LoVo (cell line): ENCODE measurements at places on chromosomes 4 and X.

- DNase-seq: no peak
Measured at GRCh38 chr4:101914761-101915160, 124.2 kb downstream of the BANK1 start.

DNA sequence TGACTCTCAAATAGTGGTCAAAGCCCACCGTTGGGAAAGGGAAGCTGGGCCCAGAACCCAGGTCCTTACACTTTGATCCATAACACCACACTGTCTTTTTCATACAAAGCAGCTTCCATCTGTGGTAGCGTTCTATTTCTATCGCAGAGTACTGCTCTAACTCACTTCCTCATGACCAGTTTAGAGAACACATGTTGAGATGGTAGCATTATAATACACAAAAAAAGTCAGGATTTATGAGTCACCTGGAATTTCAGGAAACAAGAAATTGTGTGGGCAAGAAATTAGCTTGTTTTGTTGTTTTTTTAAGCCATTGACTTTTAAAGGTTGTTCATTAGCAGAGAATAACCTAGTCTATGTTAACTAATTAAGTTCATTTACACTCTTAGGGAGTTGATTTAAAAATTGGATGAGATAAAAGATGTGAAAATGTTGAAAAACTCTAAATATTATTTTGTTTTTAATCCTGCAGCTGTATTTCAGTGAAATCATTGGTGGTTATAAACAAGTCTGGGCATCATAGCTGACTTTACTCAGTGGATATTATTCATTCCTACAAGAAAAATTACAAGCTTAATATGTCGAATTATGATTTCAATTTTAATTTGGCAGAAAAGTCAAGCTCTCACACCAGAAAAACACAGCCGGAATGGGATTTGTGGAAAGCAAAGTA, 1011.1 kb upstream of the HS3ST1 start:
- no peak for DNase-seq

DNA sequence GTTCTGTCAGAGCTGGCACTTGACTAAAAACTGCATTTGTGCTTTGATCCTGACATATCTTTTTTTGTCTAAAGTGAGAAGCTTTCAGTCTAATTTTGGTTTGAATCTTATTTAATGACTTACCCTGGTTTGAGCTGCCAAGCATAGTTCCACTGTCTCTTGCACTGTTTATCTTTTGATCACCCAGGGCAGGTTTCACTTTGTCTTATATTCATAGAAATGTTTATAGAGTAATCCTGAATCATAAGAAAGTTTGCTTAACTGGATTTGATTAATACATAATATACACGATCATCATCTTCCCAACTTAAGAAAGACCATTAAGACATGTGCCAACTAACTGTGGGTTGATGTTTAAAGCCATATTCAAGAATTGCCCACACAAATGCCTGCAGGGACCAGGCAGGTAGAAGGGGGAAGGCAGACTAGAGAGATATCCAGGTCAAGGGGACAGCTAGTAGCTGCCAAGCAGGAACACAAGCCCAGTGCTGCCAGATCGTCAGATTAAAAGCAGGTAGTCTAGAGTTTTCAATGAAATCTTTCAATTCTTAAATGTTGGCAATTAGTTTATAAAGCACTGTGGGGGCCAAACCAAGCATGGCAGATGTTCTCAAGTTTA, 1.9 kb downstream of the GK start:
- no peak for DNase-seq

- DNase-seq: no peak
Measured at GRCh38 chr4:101141230-101141629, 206.1 kb downstream of the PPP3CA start.

DNA sequence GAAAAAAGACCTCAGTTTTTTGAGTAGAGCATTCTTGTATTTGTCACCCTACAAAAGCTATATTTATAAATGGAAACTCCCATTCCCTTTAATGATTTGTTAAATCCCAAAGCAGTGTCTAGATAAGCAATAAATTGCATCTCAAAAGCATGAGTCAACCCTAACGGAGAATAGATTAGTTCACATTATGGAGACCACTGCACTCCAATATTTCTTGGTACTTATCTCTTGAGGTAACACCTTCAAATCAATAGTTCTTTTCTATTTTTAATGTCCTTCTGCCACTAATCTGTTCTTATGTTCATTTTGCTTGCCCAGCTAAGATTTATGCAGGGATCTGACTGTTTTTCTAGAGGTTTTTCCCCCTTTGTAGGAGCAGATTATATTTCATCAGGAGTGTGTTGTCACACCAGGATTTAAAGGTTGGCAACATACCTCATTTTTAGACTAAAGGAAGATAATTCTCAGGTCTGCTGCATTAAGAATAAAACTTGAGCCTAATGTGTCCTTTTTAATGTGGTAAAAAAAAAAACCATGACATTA, 91.4 kb upstream of the ADGRG2 start:
- DNase-seq: no peak

DNA sequence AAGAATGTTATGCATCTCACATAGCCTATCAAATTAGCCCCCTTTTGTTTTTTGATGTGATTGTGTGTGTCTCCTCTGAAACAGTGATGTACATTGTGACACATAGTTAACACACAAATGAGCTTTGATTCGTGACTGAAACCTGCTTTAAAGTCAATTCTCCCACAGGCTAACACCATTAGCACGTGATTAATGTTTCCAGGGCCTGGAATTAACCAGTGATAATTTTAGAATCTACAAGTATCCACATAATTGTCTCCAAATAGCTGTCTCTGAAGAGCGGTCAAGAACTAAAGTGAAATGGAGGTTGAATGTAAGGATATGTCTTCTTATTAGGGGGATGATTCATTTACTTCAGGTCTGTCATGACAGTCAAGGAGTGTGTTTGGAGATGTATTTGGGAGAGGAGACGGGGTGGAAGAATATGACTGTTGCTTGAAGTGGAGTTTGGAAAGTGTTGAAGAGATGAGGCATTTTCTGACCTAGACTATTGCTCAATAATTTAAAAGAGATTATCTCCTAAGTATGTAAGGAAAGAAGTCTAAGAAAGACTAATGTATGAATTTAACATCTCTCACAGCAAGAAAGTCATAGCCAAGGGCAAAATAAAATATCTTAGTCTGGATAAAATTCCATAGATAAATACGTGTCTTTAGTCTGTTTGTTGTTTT, 13.7 kb upstream of the RASGEF1B start:
- no peak for DNase-seq

DNA sequence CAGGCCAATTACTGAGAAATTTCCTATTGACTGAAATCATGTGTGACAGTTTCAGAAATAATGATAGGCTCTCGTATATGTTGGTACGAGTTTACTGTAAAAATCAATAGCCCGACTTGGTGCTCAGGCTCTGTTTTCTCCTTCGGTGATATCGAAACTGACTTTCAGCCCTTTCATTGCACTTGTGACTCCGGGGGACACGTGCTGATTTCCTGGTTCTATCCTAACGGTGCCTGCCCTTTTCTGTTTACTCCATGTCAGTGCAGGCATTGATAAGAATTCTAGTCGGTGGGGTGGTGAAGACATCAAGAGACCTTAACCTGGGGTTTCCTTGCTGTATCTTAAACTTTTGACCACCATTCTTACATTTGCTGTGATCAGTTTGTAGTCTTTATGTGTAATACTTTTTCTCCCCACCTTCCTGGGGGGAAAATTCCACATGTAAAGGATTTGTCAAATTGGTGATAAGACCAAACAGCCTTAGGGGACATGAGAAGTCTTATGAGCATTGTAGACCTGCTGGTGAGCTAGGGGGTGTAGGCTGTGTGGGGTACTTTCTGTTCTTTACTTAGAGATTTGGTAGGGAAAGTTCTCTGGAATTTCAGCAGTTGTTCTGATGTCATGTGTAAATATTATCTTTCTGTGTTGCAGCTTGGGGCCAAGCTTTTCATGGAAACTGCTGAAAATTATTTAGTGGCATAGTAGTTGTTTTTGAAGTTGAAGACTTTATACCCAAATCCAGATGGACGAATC, 52.7 kb downstream of the TMEM131L start:
- no peak for DNase-seq

DNA sequence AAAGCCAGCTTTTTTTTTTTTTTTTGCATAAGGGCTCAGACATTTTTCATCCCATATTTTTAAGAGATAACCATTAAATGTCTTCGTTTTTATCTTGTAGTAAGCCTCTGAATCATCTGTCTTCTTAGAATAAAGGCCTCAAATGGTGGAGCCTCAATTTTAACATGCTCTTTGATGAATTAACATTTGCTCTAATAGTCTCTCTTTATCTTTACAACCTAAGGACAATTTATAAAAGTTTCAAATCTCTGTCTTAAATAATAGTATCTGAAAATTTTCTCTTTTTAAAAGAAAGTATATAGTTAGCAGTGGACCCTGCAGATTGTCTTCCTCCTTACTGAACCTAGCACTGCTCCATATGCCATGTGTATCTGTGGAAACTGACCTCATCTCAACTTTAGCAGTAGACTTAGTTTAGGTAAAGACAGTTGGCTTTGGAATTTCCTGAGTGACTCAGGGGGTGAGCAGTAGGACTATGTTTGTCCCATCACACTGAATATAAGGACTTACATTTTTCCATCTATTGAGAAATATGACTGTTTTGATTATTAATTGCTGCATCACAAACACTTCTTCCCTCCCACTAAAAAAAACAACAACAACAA, 1658.0 kb downstream of the STIM2 start:
- DNase-seq: no peak

- DNase-seq: no peak
Measured at GRCh38 chrX:155876704-155877103, 4.4 kb upstream of the VAMP7 start.

GRCh38 chr4:105106426-105106825, 40.2 kb upstream of the TET2 start:
- DNase-seq: no peak

- DNase-seq: no peak
Measured at GRCh38 chr4:174581901-174582300, 59.6 kb upstream of the HPGD start.

GRCh38 chr4:186234367-186234766, 7.1 kb downstream of the KLKB1 start:
- no peak for DNase-seq

- DNase-seq: no peak
Measured at GRCh38 chr4:151166636-151167035, 67.2 kb downstream of the RPS3A start.

- DNase-seq: peak; percentile 18
Measured at GRCh38 chrX:49840679-49841078, 11.6 kb downstream of the PAGE4 start.

DNA sequence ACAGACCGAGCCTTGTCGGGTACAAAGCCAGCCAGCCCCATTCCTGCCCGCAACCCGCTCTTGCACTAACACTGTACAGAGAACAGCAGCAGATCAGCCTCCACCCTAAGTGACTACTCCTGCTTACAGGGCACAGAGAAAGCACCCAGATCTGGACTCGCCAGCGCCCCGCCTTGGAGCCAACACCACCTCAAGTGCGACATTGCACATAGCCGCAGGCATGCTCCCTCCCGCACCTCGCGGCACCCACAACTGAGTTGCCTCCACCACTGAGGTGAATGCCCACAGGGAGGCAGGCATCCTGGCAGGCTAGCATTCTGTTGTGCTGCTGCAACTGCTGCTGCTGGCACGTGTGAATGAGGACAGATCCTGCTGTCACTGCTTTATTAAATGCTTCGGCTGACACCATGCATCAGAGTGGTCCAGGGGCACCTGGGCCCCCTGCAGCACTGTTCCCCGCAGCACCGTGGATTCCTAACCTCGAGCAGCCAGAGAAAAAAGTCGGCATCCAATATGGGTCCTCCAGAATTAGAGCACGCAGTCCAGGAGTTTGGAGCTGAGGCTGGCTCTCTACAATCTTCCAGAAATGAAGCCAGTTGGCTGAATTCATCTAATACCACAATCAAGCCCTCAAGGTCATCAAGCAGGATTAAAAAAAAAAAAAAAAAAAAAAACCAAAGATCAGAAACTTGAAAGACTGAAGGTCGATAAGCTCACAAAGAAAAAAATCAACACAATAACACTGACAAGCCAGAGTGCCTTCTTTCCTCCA, 352.9 kb downstream of the GASK1B start:
- DNase-seq: no peak

DNA sequence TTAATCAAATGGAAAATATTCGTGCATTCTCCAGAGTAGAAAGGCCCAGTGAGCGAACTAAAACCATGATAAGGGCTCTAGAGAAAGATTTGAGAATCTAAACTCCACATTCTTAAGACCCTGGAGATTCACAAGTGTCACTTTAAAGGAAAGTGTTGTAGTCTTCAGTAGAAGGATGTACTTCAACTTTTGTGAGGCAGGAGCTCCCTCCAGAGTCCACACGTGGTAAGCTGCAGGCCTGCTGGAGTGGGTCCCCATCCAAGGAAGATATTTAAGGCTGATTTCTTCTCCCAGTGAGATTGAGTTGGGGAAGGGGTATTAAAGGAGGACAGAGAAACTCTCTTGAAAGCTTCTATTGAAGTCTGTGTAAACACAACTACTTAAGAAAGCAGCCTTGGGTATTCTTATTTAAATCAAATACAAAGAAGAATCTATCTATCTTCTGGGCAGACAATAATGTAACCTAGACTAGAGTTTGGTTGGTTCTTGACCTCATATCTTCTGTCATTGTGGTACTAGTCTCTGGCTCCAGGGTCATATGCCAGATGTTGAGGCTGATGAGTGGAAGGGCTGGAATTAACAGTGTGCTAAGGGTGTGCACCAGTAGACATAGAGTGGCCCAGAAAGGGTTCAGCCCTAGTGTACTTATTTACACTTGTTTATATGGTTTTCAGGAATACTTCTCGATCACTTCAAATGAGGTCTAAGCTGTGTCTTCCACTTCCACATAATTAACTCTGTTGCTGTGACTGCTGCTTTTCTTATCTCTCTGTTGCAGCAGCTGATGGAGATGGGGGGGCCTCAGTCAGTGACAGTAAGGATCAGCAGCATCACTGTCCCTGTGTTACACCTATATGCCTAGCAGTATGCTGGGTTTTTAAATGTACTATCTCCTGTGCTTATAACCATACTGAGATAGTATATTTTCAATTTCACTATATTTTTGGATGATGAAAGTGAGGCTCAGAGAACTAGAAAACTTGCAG, 76.1 kb downstream of the HMGB2 start:
- DNase-seq: peak; percentile 51

GRCh38 chrX:39661116-39661907, 436.4 kb downstream of the BCOR start:
- DNase-seq: no peak

GRCh38 chr4:105780176-105780575, 71.6 kb downstream of the GSTCD start:
- DNase-seq: no peak

- no peak for DNase-seq
Measured at GRCh38 chr4:924107-925096, 7.7 kb downstream of the GAK start.

GRCh38 chr4:36427696-36428095, 146.3 kb downstream of the DTHD1 start:
- no peak for DNase-seq

DNA sequence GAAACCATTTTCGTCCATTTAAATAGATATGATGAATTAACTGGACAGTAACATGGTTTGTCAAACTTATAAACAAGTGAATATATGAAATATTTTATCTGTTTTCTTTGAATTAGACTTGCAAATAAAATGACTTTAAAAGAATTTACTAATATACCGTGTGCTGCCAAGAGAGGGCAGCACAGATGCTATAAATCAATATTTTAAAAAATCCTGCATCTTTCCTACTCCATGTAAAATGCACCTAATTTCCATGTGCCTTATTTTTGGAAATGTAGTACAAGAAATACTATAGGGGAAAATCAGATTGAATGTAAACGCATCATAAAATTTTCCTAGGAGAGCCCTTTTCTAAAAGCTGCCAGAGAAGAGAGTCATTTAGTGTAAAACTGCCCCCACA, 62.2 kb downstream of the PRKX start:
- DNase-seq: peak; percentile 1
